Brain microvascular endothelial cell (primary cell): ENCODE measurements at places on chromosomes 3 and 15.
A peak's percentile ranks its signal among the peaks of the same experiment; 100 is the strongest.

- DNase-seq = no peak
These were observed 60.7 kb downstream of the PCSK6 start for GRCh38 chr15:101428758-101429157.

- DNase-seq = no peak
These were observed 26.0 kb upstream of the THBS1 start for GRCh38 chr15:39554746-39555387.

DNA sequence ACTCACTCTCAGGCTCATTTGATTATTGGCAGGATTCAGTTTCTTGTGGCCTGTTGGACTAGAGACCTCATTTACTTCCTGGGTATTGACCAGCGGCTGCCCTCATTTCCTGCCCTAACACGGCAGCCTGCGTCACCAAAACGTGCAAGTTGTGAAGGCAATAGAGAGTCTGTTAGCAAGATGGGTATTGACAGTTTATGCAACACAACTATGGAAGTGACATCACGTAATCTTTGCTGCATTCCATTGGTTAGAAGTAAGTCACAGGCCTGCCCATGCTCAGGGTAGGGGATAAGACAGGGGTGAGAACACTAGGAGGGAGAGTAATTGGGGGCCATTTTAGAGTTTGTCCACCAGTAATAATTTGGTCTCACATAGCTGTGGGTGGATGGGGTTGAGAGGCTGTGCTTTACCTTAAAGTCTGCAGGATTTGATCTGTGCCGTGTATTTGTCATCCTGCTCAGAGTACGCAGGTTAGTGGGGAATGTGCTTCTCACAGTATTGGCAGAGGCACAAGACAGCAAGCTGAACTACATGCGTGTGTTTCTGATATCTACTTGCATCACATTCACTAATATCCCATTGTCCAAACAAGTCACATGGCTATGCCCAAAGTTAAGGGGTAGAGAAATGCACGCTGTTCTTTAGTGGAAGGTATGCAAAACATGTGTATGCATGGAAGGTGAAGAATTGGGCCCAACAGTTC, 83.3 kb downstream of the EDEM1 start:
- no peak for DNase-seq

DNA sequence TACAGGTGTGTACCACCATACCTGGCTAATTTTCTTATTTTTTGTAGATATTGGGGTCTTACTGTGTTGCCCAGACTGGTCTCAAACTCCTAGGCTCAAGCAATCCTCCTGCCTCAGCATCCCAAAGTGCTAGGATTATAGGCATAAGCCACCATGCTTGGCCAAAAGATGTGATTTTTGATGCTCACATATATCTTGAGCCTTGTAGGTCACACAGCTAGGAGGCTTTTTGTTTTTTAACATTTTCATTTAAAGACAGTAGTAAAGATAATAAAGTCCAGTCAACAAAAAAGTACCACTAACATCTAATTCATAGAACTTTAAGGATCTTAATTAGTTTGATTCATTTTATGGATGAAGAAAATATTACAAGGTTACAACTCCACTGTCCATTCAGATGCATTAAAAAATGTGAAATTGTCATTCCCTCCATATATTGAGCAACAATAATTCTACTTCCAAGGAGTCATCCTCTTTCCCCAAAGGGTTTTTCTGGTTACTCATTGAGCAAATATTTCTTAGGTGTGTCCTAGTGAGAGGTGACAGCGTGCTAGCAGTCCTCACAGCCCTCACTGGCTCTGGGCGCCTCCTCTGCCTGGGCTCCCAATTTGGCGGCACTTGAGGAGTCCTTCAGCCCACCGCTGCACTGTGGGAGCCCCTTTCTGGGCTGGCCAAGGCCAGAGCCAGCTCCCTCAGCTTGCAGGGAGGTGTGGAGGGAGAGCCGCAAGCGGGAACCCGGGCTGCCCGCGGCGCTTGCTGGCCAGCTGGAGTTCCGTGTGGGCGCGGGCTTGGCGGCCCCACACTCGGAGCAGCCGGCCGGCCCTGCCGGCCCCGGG, 8.3 kb upstream of the TASOR start:
- no peak for DNase-seq

- DNase-seq = peak; percentile 11
These were observed 41.5 kb upstream of the MTMR10 start for GRCh38 chr15:31032961-31033371.

DNA sequence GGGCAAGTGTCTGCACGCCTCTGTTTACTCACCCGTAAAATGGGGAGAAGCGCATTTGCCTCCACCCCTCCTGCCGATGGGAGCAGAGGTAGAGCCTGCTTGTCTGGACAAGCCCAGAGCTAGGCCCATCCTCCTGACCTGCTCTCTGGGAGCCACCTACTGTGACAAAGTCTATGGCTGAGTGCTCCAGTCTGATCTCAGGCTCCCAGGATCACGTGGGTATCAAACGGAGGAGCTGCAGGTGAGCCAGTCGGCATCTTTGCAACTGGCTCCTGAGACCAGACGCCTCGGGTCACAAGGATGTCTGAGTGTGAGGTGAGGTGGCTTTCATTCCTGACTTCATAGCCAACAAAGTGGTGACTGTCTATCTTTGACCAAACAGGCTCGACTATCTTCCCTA, 2.1 kb upstream of the ALDH1A3 start:
- DNase-seq = no peak

DNA sequence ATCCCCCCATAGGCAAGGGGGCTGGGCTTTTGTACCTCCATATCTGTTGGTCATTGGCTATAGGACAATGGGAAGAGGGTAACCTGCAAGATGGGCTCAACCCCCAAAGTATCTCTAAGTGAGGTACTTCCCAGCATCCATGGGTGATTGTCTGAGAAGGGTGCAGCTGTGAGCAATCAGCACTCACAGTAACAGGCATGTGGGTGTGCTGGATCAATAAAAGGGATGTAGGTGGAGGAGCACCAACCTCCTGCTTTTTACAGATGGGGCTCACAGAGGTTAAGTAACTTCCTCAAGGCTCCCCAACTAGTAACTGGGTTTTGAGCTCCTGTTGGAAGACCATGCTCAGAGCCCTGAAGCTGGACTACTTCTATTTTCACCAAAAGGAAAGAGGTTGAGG, 26.4 kb upstream of the FAM107A start:
- no peak for DNase-seq

GRCh38 chr3:29977360-29977759, 629.0 kb upstream of the TGFBR2 start:
- no peak for DNase-seq

DNA sequence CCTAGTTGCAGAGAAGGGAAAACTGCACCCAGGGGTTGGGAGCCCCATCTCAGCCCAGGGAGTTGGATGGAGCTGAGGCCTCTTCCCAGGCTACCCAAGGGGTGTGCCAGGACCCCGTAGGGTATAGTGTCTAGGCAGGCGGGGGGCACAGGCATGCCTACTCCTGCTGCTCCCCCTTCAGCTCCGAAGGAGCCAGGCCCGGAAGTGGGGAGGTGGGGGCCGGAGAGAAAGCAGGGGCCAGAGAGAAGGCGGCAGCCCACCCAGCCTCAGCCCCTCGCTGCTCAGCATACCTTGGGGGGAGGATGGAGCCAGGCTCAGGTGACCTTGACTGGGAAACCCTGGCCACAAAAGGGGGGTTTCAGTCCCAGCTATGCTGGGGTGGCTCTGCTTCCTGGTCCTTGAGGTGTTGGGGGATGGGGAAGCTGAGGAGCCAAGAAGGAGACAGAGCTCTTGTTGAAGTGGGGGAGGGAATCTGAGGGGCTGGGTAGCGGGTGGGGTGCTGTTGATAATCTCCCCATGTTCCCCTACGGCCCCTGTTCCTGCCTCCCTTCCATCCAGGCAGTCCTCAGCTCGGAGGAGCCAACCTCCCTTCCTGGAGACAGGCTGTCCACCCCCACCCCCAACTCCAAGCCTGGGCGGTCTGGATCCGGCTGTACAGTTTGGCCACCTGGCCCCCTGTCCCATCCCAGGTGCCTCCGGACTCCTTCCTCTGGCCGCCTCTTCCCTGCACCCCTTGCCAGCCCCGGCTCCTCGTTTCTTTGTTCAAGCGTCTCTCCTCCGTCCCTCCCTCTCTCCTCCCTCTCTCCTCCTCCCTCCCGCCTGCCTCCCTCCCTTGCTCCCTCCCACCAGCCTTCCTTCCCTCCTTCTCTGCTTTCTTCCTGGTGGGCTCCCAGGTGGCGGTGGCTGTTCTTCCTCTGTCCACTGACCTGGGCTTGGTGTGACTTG, 1.7 kb downstream of the SEMA3F start:
- DNase-seq = no peak

DNA sequence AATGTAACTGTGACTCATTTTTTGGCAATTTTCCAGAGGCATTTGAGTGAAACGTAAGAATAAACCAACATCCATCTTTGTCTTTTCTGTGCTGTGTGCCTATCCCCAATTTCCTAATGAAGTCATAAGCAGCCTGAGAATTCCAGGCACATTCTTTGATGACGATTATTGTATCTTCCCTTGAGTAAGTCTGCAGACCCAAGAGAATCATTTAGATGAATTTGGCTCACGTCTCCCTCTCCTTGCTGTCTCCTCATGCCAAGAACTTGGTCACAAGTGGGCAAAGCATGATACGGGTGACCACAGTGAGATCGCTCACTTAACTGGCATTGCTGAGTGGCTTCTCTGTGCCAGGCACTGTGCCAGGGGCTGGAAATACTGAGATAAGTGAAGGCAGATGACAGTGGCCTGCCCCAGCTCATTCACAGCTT, 384.5 kb upstream of the IL12A start:
- peak; percentile 12 for DNase-seq

DNA sequence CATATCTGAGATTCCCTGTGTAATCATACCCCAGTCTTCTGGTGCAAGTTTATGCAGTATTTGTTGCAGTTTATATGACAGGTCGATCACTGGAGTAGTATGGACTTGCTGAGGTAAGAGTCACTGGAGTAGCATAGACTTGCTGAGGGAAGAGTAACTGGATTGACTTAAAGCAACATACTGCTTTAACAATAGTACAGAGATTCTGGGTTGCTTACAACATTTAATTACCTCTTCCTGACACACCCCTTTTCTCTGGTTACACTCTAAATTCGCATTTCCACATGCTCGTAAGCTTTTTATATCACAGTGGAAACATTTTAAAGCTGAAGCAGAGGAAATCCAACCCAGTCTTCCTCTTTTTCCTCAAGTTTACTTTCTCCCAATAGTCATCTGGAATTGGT, 11.8 kb downstream of the AAGAB start:
- DNase-seq = no peak

- DNase-seq = no peak
These were observed 57.3 kb downstream of the TRAT1 start for GRCh38 chr3:108879915-108880314.

DNA sequence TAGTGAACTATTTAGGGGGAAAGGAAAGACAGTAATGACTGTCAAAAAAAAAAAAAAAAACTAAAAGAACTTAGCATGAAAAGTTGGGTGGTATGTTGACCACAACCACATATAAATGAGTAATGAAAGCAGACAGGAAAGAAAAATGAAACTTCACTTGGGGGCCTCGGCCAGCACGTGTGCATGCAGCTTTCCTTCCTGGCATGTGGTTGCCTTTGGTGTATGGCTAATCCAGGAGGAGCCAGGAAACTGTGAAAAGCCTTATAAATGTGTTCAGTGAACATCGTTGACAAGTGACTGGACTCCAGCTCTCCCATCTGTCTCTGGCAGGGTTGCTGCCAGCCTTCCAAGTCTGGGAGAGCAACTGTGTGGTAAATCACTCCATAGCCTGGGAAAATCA, 195.1 kb downstream of the DTWD1 start:
- peak; percentile 56 for DNase-seq

DNA sequence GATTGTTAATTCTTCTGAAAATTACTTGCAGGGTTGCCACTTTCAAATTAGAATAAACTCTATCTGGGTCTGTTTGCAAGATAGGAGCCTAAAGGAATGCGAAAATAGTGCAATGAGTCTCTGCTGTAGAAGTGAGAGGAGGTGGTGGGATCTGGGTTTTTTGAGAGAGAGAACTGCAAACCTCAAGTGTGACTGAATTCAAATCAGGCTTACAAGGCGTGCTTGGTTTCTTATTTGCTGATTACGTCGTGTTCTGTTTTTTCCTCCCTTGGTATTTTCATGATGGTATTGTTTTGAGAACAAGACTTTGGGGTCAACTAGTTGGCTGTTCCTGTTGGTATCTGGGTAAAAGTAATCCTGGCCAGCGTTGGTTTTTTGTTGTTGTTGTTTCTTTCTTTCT, 490.9 kb upstream of the CFAP20DC start:
- DNase-seq = no peak

GRCh38 chr15:40940296-40940801, 11.2 kb downstream of the DLL4 start:
- no peak for DNase-seq

GRCh38 chr15:50908209-50909009, at the start of gene AP4E1:
TSS of gene AP4E1 (plus strand) at chr15:50908683. CDS start at chr15:50908779, 96 bp downstream.
- peak; percentile 83 for DNase-seq

- peak; percentile 22 for DNase-seq
These were observed 77.8 kb downstream of the IL20RB start for GRCh38 chr3:137035631-137036030.

GRCh38 chr3:120182613-120183511, 88.6 kb upstream of the GSK3B start:
- DNase-seq = peak; percentile 43

GRCh38 chr3:43953814-43954692, 263.3 kb downstream of the ABHD5 start:
- DNase-seq = peak; percentile 70

DNA sequence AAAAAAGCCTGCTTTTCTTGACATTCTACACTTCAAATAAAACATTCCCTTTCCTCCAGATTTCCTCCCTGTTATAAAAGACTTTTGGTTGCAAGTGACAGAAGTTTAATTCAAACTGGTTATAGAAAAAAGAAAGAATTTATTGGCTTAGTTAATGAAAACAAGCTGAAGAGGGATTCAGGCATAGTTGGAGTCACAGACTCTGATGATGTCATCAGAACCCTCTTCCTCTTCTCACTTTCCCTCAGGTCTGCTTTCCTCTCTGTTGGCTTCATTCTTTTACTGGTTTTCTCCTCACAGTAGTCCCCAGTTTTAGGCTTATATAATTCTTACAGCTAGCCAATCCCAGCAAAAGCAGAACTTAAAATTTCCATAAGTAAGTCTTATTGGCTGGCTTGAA, 32.0 kb upstream of the MBNL1 start:
- no peak for DNase-seq

DNA sequence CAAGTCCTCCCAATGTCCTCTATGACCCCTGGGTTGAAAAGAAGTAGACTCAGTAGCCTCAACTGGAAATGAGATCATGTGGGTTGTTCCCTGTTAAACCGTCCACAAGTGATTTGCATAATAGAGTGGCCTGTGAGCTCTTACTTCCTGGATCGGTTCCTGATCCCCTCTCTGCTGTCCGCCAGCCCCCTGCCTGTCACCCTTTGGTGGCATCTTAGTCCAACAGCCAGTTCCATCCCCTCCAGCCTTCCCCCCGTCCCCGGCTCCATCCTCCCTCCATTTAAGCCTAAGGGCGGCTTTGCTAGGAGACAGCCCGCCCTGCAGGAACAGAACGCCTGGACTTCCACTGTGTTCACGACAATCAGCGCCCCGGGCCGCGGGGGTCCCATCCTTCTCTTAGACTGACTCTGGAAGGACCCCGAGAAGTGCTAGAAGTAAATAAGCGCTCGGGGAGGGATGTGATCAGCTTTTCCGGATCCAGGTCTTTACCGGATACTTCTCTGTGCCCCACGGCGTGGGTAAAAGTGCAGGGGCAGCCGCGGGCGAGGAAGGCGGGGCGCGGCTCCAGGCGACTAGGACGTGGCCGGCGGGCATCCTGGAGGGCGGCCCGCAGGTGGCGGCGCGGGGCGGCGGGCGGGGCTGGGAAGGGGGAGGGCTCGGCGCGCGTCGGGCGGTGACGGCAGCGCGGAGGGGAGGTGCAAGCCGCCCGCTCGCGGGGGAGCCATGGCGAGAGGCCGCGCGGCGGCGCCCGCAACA, 51.2 kb upstream of the ULK4 start:
- DNase-seq = no peak
